ENCODE measurements at places on chromosomes 11 and 22.

- no peak for DNase-seq
Observed at GRCh38 chr22:20966883-20967696, at the start of gene AIFM3. AIFM3 (plus strand) TSS chr22:20967255; CDS start chr22:20967945, 690 bp downstream.

- no peak for DNase-seq
Observed at GRCh38 chr22:17562906-17563870, at the start of gene SLC25A18. SLC25A18 (plus strand) TSS chr22:17563498; CDS start chr22:17579945, 16,447 bp downstream.

GRCh38 chr22:20615021-20615420 is 107.6 kb downstream of the MED15 start:
- no peak for DNase-seq

DNA sequence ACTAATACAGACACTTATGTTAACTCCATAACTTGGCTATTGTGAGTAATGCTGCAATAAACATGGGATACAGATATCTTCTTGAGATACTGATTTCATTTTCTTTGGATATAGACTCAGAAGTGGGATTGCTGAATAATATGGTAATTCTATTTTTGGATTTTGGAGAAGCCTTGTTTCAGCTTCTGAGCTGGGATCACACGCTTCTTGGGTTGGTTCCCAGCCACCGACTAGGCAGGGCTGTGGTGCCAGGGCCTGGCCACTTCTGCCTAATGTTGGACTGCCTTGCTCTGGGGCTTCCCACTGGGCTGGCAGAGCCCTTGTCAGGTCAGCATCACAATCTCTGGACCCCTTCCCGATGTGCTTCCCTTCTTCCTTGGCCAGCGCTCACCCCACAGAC is 14.0 kb upstream of the MCHR1 start:
- DNase-seq = peak; percentile 40

DNA sequence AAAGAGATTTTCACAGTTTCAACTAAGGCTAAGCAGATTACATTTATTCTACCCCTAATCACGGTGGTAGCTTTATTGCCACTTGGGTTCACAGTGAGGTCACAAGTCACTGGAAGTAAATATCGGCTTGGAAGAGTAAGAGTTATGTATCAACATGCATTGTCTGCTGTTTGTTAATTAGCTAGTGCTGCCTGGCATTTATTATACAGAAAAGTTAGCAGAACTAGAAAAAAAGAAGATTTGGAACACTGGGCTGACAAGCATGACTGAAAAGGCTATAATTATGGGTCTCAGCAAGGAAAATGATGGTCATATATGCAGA is 13.7 kb upstream of the RAB38 start:
- DNase-seq = no peak

GRCh38 chr11:15180212-15180792 is 65.6 kb downstream of the INSC start:
- peak; percentile 14 for DNase-seq

GRCh38 chr11:126636911-126637794 is 281.7 kb downstream of the ST3GAL4 start:
- DNase-seq = peak; percentile 83

DNA sequence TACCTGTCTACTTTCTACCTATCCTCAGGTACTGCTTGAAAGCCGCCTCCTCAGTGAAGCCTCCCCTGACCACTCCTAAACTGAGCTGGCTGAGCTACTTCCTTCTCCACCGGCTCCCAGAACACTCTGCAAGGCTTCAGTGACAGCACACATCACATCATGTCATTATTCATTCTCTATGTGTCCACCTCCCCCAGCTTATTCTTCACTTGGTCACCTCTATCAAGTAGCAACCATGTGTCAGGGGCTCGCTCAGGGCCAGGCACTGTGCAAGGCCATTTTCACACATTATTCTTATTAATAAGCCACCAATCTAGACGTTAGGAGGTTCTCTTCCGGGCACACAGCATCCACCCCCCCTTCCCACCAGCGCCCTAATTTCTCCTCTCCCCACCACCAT is 3.7 kb upstream of the ELFN2 start:
- DNase-seq = no peak

- no peak for DNase-seq
Observed at GRCh38 chr22:22720724-22721261, 76.4 kb downstream of the GGTLC2 start.

GRCh38 chr11:72840780-72841179 is 26.6 kb downstream of the ATG16L2 start:
- DNase-seq = peak; percentile 86

DNA sequence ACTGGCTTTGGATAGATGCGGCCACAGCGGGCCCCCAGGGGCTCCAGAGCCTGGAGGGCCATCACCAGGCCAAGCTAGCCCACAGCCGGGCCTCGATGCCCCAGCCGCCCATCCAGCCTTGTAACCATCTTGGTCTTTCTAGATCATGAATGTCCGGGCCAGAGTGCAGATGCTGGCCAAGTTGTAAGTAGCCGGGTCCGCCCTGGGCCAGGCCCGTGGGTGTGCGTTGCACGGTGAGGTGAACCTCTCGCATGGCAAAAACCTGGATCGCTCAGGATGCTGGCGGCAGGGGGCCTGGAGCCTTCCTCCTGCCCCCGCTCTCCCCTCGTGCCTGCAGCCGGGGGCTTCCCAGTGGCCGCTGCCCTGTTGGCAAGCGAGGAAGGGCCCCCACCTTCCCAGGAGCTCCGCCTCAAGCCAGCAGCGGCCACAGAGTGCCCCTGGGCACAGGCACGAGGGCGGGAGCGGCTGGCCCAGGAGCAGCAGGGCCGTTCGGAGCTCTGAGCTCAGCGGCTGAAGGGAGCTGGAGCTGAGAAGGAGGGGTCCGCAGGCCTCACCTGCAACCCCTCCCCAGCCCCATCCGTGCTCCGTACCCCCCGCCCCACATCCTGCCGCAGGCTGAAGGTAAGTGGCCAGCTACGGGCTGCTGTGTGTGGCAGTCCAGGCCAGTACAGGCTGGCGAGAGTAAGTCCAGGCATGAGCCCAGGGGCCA is 10.9 kb upstream of the MRPL23 start:
- DNase-seq = no peak

DNA sequence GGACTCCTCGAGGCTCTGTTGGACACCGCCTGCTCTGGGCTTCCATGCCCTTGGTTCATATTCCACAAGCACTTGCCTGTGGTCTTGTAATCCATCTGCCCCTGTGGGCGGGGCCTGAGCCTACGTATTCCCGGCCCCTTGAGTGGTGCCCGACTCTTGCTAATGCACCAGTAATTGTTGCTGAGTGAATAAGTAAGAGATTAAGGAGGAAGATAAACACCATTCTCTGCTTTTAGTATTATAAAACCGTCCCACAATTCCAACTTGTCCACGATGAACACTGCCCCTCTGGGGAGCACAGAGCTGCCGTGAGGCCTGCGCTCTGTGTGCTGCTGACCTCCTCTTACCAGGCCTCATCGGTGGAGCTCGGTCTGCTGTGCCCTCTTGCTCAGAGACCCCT is 50.3 kb downstream of the MICAL2 start:
- no peak for DNase-seq

DNA sequence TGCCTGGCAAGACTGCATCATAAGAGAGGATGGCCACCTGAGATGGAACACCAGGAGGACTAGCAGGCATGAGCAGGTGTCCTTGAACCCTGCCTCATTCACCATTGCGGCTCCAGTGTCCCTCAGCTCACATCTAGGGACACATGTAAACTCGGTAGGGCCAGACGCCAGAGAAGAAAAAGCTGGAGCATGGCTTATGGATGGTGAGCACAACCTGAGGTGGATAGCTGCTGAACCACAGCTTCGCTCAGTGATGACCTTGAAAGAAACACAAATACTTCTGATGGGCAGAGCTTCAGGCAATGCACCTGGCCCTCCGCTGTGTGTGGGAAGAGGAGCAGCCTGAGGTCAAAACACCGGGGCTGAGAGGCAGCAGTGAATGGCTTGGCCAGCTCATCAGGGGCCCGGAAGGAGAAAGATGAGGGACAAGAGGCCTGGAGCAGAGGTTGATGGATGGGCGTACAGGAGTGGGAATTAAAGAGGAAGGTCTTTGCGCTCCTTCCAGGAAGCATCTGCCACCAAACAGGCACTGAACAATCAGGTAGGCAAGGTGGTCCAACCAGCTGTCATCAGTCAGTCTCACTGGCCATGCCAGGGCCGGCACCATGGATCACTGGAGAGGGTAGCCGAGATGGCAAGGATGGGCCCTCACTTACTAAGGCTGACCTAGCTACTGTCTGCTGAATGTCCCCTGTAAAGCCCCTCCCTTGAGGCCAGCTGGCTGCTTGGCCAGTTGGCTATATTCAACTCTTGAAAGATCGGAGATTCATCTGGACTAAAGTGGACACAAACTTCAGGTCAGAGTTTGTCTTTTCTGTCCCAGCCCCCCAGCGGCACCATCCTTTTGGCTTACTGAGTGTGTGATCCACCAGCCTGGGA is 89.7 kb downstream of the MYEOV start:
- DNase-seq = no peak

- DNase-seq = peak; percentile 100
Observed at GRCh38 chr22:38298312-38299005, 18.8 kb downstream of the CSNK1E start.

GRCh38 chr22:20084547-20085413 is 4.7 kb downstream of the DGCR8 start:
- DNase-seq = peak; percentile 30

GRCh38 chr22:22802339-22802970 is 85.2 kb upstream of the IGLL5 start:
- DNase-seq = no peak

DNA sequence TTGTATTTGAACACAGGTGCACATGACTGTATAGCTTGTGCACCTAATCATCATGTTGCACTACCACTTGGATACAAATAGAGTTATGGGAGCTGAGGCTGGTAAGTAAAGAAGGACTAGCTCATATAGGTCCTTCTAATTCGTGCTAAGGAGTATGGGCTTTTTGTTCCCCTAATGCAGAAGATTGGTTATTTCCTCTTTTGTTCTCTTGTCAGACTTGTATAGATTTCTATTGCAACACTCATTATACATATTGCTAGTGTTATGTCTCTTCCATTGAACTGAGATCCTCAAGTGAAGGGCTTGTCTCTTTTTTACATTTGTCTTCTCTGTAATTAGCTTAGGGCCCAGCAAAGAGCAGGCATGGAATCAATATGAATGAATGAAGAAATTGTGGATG is 54.1 kb upstream of the ARHGAP20 start:
- DNase-seq = no peak

DNA sequence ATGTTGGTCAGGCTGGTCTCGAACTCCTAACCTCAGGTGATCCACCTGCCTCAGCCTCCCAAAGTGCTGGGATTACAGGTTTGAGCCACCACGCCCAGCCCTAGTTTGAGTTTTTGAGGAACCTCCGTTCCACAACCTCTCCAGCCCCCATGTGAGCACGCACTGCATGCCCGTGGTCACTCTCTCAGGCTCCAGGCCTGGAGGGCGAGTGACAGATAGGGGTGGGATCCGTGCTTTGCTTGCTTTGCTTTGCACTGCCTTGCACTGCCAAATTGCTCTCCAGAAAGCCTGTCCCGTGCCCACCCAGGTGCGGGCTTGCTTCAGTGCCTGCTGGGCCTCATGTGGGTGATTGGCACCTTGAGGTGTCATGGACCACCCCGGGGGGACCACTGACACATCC is 29.9 kb downstream of the FGF4 start:
- peak; percentile 10 for DNase-seq

DNA sequence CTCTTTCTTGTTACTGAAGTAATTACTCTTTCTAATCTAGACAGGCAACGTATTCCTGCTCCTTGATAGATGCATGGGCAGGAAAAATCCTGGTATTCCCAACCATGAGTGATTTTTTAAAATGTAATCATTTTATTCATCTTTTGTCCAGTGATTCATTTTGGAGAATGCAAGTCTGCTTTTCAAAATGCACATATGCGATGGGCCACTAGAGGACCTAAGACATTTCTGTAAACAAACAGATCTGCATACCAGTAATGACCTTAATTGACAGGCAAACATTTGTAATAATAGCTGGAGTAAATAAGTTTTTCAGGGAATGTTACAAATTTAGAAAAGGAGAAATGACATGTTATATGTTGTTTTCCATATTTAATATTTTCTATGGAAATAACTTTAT is 1167.6 kb downstream of the JRKL start:
- DNase-seq = peak; percentile 59

GRCh38 chr11:96267496-96268032 is 75.4 kb downstream of the MAML2 start:
- no peak for DNase-seq

DNA sequence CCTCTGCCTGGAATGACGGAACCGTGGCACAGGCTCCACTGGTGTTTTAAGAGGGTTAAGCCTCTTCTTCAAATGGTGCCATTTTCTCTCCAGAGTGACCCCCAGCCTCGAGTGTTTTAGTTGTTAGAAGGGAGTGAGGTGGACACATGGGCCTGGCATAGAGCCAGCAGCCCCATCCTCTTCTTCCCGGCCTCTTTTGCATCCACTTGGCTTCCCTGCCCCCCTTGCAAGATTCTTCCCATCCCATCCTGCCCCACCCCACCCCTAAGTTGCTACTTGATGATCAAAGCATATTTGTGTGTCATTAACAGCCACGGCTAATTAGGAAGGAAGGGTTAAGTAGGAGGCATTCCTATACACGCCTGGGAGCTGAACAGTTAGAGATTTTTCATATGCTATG is 72.3 kb upstream of the CRYBB3 start:
- no peak for DNase-seq

GRCh38 chr11:119513131-119513805 is 90.3 kb upstream of the THY1 start:
- DNase-seq = no peak

Measured in ELR (cell line).